ENCODE measurements at places on chromosomes 13 and 19. TPM values are rescaled to one million over a fixed set of nuclear protein-coding genes. Genes with fewer than 3 reads are reported as not detected.

DNA sequence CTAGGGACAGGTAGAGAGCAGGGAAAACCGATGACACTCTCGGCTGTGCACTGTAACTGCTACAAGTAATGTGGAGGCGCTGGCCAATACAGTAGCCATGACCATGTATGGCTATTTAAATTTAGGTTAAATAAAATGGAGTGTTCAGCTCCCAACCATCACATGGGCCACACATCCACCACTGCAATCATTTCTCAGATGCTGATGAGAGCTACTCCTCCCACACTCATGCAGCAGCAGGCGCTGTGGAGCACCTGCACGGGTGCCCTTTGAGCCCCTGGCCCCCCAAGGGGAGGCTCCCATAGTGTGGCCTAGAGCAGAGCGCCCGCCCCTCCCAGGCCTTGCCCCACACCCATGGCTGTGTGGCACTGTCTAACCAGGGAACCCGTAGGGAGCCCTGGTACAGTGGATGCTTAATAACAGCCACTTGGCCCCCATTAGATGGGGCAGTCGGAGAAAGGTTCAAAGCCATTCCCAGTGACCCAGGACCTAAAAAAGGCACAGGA lies 6.0 kb downstream of the ACP4 start:
- H3K27me3 ChIP-seq, result no peaks in the 10 kb centered on the region
- no peak for DNase-seq
- H3K4me1 ChIP-seq, result no peaks in the 10 kb centered on the region
- H3K27ac ChIP-seq, result no peak overlapping the region
- H3K36me3 ChIP-seq, result no peaks in the 10 kb centered on the region
- no peak overlapping the region for H3K4me3 ChIP-seq

DNA sequence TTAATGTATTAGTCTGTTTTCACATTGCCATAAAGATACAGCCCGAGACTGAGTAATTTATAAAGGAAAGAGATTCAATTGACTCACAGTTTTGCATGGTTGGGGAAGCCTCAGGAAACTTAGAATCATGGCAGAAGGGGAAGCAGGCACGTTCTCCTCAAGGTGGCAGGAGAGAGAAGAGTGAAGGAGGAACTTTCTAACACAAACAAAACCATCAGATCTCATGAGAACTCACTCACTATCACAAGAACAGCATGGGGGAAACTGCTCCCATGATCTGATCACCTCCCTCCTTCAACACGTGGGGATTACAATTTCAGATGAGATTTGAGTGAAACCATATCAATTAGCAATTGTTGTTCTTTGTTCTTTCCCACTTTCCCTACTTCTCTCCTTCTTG lies 689.0 kb upstream of the SLITRK1 start:
- H3K27me3 ChIP-seq, result no peaks in the 10 kb centered on the region
- DNase-seq, result no peak
- H3K4me3 ChIP-seq, result no peak overlapping the region
- H3K36me3 ChIP-seq, result no peaks in the 10 kb centered on the region
- no peak overlapping the region for H3K27ac ChIP-seq

GRCh38 chr19:45667620-45668341 lies at the start of gene GIPR:
GIPR (plus strand) TSS chr19:45668221; CDS start chr19:45669521, 1,300 bp downstream.
- H3K4me3 ChIP-seq, result peak within 1 kb of the TSS; percentile 91
- peaks cover 20% of the 10 kb centered on the region for H3K4me1 ChIP-seq
- no peaks in the 10 kb centered on the region for H3K36me3 ChIP-seq
- peak; percentile 74 for DNase-seq
- H3K27ac ChIP-seq, result peak within 1 kb of the TSS; percentile 86

DNA sequence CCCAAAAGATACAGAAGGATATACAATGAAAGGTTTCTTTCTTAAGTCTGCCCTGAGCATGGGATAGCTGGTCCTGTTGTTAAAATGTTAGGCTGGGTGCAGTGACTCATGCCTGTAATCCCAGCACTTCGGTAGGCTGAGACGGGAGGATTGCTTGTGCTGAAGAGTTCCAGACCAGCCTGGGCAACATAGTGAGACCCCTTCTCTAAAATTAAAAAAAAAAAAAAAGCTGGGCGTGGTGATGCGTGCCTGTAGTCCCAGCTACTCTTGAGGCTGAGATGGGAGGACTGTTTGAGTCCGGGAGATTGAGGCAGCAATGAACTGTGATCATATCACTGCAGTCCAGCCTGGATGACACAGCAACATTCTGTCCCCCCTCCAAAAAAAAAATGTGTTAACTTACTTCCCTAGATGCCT lies 52.5 kb upstream of the SHKBP1 start:
- H3K4me3 ChIP-seq, result no peak overlapping the region
- H3K4me1 ChIP-seq, result peaks cover 4% of the 10 kb centered on the region
- no peaks in the 10 kb centered on the region for H3K27me3 ChIP-seq
- no peak for DNase-seq
- no peak overlapping the region for H3K27ac ChIP-seq
- H3K36me3 ChIP-seq, result no peaks in the 10 kb centered on the region

DNA sequence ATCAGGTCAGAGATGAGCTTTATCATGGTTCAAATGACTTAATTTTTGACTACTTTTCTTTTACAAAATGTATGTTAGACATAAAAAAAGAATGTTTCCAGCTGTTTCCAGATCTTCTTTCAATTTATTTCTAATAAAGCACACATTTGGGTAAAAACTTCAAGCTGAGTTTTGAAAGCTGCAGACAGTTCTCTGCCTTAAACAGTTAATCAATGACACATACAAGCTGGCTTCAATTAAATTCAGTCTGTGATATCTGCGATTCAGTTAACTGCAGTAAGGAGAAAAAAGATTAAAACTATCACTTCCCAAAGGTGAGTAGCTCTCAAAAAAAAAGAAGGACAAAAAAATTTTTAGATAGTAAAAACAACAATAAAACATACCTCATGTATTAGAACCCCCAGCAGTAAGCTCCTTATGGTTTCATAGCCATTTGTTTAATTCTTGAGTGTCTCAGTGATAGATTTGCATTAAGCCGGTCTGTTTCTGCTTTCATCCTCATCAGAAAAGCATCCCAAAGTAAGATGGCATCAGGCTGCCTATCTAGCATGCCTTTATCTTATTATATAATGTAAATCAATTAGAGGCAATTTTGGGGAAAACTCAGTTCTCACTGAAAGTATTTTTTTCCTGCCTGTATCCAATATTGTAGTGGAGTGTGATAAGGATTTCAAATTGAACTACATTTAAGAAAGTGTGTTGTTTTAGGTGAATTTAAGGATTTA lies 81.8 kb upstream of the STARD13 start:
- no peak overlapping the region for H3K4me3 ChIP-seq
- no peaks in the 10 kb centered on the region for H3K4me1 ChIP-seq
- H3K27me3 ChIP-seq, result no peaks in the 10 kb centered on the region
- no peak overlapping the region for H3K27ac ChIP-seq
- no peak for DNase-seq

DNA sequence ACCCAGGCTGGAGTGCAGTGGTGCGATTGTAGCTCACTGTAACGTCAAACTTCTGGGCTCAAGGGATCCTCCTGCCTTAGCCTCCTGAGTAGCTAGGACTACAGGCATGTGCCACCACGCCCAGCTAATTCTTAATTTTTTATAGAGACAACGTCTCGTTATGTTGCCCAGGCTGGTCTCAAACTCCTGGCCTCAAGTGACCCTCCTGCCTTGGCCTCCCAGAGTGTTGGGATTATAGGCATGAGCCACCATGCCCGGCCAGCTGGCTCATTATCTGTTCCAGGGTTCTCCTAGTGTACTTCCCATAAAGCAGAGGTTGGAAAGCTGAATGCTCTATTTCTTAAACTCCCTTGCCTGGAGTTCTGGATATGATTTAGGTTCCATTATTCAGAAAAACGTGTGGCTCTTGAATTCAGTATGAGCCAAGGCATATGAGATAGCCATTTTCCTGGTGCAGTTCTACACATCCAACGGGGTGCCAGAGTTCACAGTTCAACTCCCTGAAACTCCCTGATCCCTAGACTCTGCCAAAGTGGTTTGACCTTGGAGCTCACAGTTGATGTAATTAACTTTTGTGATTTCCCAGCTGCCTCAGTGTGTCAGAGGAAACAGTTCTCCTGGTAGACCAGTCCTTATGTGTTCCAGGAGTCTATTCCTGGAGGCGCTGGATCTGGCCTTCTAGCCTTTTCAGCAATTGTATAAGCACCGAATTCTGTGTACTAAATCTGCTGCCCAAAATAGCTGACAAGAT lies 21.6 kb downstream of the GPR183 start:
- H3K4me3 ChIP-seq, result no peak overlapping the region
- DNase-seq, result no peak
- H3K27me3 ChIP-seq, result no peaks in the 10 kb centered on the region
- H3K27ac ChIP-seq, result no peak overlapping the region

GRCh38 chr19:50909240-50910070 lies 1.7 kb downstream of the KLK4 start:
- H3K27ac ChIP-seq, result no peak overlapping the region
- H3K36me3 ChIP-seq, result no peaks in the 10 kb centered on the region
- DNase-seq, result no peak
- no peak overlapping the region for H3K4me3 ChIP-seq
- H3K4me1 ChIP-seq, result no peaks in the 10 kb centered on the region

DNA sequence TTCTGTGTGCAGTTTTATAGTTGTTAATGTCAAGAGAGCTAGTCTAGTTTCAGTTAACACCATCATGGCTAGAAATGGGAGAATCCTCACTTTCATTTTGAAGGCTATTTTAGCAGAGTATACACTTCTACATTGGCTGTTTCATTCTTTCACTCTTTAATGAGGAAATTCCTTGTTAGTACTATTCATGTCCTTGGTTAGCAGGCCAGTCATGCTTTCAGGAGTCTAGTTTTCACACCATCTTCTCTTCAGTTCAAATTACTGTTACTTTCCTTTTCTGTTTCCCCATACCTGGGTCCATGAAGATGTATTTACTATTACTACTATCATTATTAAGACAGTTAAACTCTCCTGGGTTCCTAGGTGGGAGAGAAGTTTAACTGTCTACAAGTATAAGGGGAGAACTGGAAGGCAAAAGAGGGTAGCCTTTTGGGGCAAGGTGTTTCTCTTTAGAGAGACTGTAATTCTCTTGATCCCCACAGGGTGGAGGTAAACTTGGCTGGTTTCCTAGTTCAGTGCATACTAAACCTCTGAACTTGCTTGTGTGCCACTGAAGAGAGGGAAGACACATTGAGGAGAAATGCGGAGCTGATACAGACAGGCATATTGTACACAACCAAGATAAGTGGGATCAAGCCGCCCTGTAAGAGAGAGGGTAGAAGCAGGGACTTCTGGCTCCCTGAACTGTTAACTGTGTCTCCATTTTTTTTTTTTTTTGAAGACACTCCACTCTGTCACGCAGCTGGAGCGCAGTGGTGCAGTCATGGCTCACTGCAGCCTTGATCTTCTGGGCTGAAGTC lies 41.3 kb upstream of the IGFL4 start:
- H3K27ac ChIP-seq, result no peak overlapping the region
- peaks cover 23% of the 10 kb centered on the region for H3K27me3 ChIP-seq
- H3K4me1 ChIP-seq, result no peaks in the 10 kb centered on the region
- DNase-seq, result no peak
- H3K36me3 ChIP-seq, result no peaks in the 10 kb centered on the region

Gene CYP4F2
- not detected for total RNA-seq

Gene ZNF564
- 8.0 TPM for total RNA-seq

Gene CASP14
- total RNA-seq, result not detected

Gene DACT3
- 2.5 TPM for total RNA-seq

Gene PVR
- total RNA-seq, result 5.2 TPM
